ENCODE measurements at places on chromosomes 13 and 19.

DNA sequence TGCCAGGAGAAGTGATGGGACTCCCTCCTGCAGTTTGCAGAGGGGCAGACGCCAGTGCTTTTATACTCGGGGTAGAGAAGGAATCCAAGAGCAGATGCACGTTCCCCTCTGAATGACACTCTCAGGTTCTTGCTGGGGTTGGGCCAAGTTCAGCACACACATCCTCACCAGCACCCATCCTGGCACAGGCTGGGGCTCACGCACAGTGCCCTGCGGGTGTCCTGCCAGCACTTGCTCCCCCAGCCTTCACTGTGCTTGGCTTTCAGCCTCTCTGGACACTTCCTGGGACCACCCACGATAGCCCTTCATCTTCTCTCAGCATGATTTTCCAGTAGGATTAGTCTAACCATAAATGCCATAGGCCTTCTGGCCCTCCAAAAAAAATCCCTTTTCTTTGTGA, 158.6 kb downstream of the ZNF536 start:
- no peak for DNase-seq

DNA sequence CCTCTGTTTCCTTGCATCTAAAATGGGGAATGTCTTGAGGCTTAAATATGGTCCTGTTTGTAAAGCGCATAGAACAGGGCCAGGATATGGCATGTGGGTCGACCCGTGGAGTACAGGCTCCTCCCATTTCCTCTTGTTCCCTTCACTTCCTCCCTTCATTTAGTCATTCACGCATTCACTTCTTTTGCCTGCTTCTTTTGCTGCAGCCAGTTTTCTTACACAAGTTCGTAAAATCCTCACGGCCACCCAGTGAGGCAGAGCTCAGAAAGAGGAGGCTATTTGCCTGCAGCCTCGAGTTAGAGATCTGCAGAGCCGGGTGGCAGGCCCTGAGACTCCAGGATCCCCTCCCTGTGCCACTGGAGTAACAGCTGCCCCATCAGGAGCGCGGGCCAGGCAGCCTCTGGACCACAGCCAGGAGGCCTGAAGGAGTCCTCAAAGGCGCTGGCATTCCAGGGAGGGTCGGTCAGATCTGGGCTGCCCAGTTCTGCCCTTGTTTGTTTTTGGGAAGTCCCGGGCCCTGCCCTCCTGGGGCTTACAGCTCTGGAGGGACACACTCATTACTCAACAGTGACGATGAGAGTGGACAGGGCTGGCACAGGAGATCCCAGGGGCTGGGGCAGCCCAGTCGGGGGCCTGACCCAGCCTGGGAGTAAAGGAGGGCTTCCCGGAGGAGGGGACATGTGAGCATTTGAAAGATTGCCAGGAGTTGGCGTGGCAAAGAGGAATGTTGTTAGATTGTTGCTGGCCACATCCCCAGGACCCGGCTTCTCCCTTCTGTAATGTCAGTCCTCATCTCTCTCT, 4.6 kb downstream of the PPP5C start:
- DNase-seq = no peak

DNA sequence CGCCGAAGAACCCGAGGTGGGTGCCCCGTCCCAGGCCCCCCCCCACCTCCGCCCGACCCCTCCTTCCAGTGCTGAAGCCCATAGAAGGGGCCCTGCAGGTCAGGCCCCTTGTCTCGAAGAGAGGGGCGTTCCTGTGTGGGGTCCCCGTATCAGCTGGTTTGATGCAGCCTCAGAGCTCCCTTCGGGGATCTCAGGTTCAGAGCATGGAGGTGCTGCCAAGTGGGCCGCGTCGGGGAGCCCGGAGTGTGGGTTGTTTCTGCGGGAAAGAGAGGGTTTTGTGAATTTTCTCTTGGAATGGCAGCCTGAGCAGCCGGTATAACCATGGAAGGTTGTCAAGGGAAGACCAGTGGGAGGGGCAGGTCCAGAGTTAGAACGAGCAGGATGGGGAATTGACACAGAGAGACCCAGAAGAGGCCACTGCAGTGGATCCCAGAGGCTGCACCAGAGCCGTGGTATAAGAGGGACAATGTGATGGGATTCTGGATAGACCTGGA, 384 bp downstream of the TRAPPC2B start:
- DNase-seq = no peak

GRCh38 chr19:14475251-14476073, at the start of gene PTGER1:
TSS of gene PTGER1 (minus strand) at chr19:14475354. CDS start at chr19:14474320, 1,034 bp downstream.
- peak; percentile 32 for DNase-seq

GRCh38 chr19:48629599-48630295, 7.4 kb downstream of the DBP start:
- DNase-seq = no peak

- DNase-seq = no peak
Measured at GRCh38 chr13:35789335-35790165, 313.1 kb upstream of the MAB21L1 start.

DNA sequence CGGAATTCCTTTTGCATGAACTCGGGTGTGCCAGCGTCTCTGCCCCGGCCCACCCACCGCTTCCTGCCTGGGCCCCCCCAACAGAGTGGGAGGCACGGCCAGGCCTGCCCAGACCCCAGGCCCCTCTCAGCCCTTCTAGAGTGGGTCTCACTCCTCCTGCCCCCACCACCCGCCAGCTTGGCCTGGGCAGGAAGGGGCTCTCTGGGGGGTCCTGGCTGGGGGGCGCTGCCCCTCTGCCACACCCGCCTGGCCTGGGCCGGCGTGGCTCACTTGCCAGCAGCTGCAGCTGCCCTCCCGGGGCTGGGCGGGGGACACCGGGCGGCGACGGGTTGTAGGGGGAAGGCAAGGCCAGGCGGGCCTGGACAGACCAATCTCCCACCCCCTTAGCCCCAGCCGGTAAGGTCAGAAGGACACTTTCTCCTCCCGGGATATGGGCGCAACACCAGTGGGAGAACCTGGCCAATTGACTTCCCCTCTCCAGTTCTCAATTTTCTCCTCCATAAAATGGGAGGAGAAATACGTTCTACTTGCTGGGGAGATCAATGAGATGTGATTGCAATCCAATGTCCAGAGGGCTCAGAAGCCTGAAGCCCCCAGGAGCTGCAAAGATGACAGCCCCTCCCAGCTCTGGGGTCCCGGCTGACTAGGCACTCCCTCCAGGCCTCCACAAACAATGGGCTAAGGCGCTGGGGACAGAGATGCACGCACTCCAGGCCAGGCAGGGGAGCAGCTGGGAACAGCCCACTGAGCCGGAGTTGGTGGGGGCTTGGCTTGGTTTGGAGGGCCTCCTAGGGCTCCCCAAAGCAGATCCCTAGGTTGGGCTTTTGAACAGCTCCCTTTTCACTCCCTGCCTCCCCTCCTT, 2.4 kb downstream of the CRLF1 start:
- DNase-seq = no peak

- DNase-seq = no peak
Measured at GRCh38 chr13:97221046-97221445, 1.1 kb upstream of the MBNL2 start.

DNA sequence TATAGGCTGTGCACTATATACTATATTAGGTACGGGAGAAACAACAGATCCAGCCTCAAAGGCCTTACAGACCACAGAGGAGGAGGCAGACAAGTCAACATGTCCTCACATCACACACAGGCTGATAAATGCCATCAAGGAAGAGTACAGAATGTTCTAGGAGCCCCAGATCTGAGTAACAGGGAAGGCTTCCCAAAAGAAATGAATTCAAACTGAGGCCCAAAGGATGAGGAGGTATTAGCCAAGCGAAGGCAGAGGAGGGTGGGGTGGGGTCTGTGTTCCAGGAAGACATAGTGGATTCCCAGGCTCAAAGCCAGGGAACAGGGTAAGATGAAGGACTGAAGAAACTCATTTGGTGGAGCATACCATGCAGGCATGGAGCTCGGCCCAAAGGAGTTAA, 55.1 kb downstream of the RXFP2 start:
- no peak for DNase-seq

GRCh38 chr13:58655086-58655485, 1023.5 kb downstream of the PCDH17 start:
- DNase-seq = no peak

GRCh38 chr13:30727491-30728355, 7.6 kb upstream of the ALOX5AP start:
- no peak for DNase-seq

- DNase-seq = no peak
Measured at GRCh38 chr13:102039264-102039663, 362.6 kb downstream of the FGF14 start.

- DNase-seq = no peak
Measured at GRCh38 chr19:49921871-49922795, 6.9 kb upstream of the ATF5 start.

- DNase-seq = peak; percentile 88
Measured at GRCh38 chr19:8005534-8006256, at the start of gene ELAVL1. TSS of gene ELAVL1 (minus strand) at chr19:8005641. CDS start at chr19:7991815, 13,826 bp downstream.

DNA sequence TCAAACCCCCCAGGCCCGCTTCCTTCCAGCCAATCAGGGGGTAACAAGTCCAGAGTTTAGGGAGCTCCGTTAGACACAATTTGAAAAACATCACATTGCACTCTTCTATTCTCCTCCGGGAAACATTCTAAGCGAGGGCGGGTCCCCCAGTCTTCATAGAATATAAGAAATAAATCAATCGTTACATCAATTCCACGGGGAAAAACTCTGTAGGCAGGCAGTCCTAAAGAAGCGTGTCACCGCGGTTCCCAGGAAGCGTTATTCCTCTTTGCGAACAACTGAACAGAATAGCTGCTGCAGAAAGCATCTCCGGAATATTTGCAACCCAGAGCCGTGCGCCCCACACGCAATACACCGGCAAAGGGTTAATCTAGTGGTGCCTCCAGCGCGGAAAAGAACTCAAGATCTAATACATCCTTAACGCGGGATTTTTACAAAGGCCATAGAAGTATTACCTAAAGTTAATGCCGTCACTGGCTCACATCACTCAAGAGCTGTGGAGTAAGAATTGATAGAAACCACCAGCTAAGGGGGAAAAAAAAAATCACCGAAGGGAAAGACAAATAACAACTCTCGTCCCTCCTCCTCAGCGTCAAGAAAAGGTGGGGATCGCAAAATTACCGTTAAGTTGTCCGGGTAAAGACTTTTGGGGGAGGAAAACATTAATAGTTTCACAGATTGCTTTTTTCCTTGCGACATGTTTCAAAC, 65.1 kb downstream of the KCNRG start:
- peak; percentile 47 for DNase-seq

- no peak for DNase-seq
Measured at GRCh38 chr13:21852043-21852442, 181.2 kb downstream of the FGF9 start.

GRCh38 chr13:86445672-86446071, 646.5 kb upstream of the SLITRK6 start:
- DNase-seq = no peak

DNA sequence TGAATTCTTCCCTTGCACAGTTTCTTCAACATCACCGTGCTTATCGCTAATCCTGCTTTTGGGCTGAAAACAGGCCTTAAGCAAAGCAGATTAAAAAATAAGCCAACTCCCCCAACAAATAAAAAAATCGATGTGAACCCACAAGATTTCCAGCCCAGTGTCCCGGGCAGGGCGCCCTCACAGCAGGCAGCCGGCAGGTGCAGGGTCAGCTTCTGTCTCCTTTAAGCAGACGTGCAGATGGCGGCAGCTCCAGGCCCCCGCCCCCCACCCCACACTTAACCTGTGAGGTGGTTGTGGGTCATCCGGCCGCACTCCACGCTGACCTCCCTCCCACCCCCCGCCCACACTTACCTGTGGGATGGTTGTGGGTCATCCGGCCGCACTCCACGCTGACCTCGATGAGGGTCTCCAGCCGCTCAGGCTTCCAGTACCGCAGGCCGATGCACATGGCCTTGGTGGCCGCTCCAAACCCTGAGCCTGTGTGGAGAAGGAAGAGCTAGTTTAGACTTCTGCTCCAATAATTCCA, 19.8 kb downstream of the ADPRHL1 start:
- no peak for DNase-seq

- DNase-seq = no peak
Measured at GRCh38 chr13:21429211-21429610, 29.9 kb downstream of the ZDHHC20 start.

- no peak for DNase-seq
Measured at GRCh38 chr19:33171916-33172359, 22.2 kb upstream of the LRP3 start.

GRCh38 chr19:47370045-47370611, 21.0 kb downstream of the DHX34 start:
- DNase-seq = no peak

GRCh38 chr19:35093430-35093829, 22.2 kb upstream of the FXYD3 start:
- DNase-seq = no peak

DNA sequence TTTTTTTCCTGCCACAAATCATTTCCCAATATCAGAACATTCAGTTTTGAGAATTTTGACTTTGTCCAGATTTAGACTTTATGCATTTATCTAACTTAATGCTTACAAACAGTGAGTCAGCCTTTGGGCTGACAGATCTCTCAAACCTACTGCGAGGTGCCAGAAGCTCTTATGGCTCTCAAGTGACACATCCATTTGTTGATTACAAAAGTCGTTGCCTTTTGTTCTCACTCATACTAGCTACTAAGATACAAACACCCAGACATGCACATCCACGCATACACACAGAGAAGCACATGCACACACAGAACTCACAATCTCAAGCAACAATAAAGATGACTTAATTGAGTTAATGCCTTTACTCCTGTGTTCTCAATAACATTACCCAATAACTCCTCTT, 1147.5 kb downstream of the DIAPH3 start:
- DNase-seq = no peak

DNA sequence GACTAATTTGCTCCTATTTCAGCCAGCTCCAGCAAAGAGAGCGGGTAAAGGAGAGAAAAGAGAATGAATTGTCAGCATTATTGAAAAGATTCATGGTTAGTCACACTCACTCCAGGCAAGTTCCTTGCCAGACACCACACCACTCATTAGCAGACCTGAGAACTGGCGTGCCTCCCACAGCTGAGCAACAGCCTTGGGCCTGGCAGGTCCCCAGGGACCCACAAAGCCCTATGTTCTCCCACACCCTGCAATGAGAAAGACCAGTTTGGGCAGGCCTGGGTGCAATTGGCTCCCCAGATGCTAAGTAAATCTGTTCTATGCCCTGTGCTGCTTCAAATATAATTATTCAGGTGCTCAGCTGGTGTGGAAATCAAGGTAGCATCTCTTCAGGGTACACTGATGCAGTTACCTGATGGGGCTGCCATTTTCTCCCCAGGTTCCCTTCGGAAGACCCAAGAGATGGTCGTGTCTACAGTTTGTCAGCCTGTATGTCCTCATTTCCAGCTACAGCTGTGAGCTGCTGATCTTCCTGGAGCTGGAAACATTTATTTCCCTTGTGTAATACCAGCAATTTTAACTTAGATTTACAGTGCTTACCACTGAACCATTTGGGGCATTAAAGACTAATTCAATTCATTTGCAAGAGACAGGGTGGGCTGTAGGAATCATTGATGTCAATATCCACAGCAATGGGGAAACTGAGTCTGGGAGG, 405.0 kb downstream of the COG6 start:
- no peak for DNase-seq

Data from activated T-cell treated with anti-CD3 and anti-CD28 coated beads, Interleukin-2, amount 50 U/mL, for 1 hour (primary cell).